ENCODE measurements at places on chromosomes 5 and 9.

GRCh38 chr9:121698627-121699570 lies 47.5 kb downstream of the DAB2IP start:
- no peak for DNase-seq

DNA sequence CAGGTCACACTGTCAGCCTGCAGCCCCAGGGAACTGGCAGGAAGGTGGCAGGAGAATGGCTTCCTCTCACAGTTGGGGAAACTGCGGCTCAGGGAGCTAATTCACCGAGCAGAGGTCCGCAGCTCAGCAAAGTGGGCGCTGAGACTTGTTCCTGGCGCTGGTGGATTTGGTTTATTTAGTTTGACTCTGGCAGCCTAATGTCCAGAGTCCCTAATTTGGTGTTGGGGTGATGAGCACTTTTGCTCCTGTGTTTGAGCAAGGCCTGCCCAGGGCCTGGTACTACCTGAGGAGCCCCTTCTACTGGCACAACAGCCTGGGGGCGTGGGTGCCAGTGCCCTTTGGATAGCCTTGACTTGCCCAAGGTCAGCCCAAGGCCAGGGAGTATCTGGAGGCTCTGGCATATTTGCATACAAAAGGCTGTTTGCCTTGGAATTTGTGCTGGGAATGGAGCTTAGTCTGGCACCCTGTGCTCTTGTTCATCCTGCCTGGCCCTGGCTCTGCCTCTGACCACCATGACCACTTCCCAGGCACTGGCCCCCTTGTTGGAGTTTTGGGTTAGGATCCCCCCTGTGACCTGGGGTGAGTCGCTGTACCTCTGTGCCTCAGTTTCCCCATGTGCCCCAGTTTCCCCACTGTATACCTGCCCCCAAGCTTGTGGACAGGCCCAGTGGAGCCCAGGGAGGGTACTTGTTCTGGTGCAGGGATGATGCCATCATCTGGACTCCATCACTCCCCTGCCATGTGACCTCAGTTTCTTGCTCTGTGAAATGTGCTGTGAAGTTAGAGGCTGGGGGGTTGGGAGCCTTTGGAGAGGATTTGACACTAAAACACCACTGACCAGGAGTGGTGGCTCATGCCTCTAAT lies 1.4 kb downstream of the SUSD3 start:
- DNase-seq: no peak

GRCh38 chr9:15304632-15305031 lies 2.4 kb downstream of the TTC39B start:
- DNase-seq: no peak

DNA sequence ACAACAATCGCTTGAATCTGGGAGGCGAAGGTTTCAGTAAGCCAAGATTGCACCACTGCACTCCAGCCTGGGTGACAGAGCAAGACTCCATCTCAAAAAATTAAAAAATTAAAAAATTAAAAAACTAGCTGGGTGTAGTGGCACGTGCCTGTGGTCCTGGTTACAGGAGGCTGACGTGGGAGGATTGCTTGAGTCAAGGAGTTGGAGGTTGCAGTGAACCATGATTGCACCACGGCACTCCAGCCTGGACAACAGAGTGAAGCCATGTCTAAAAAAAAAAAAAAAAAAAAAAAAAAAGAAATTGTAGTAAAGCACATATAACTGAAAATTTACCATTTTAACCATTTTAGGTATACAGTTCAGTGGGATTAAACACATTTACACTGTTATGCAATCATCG lies 13.1 kb upstream of the CCIN start:
- no peak for DNase-seq

DNA sequence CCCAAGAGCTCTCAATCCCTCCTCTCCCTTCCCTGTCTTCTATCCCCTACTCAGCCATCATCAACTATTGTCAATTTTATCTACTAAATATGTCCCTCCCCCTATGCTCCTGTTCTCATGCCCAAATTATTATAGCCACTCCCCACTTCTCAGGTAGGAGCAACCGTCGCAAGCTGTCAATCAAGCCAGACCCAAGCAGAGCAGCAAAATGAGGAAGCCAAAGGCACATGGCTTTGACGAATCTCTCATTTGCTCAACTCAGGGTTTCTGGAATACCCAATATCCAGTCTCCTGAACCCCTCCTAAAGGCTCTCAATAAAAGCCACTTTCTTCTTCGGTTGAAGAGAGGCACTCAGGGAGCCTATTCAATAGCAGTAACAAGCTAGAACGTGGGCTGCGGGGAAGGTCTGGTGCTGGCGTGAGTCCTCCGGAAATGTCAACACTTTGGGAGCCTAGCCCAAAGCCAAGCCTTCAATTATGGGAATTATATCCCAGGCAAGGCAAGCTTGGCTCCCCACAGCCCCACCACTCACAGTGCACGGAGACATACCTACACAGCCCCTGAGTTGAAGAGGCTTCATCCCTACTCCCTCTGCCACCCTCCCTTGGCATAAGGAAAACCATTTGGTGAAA lies 47.7 kb downstream of the SIL1 start:
- no peak for DNase-seq

GRCh38 chr9:95193067-95193466 lies 124.4 kb downstream of the FANCC start:
- DNase-seq: no peak

DNA sequence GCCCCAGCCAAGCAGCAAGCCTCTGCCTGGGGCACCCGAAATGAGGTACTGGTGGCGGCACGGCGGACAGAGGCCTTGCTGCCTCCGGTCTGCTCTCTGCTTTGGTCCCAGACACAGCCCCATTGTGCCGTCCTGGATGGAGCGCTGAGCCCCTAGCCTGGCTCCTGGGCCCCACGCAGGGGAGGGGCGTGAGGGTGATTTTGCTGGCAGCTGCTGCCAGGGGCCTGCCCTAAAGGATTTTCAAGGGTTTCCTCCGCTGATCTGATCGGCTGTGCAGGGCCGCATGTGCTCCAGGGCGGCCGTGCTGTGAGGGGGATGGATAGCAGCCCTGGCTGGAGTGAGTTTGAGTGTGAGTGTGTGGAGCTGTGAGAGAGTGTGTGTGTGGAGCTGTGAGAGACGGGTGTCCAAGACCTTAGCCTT lies 1.3 kb downstream of the GPSM1 start:
- no peak for DNase-seq

DNA sequence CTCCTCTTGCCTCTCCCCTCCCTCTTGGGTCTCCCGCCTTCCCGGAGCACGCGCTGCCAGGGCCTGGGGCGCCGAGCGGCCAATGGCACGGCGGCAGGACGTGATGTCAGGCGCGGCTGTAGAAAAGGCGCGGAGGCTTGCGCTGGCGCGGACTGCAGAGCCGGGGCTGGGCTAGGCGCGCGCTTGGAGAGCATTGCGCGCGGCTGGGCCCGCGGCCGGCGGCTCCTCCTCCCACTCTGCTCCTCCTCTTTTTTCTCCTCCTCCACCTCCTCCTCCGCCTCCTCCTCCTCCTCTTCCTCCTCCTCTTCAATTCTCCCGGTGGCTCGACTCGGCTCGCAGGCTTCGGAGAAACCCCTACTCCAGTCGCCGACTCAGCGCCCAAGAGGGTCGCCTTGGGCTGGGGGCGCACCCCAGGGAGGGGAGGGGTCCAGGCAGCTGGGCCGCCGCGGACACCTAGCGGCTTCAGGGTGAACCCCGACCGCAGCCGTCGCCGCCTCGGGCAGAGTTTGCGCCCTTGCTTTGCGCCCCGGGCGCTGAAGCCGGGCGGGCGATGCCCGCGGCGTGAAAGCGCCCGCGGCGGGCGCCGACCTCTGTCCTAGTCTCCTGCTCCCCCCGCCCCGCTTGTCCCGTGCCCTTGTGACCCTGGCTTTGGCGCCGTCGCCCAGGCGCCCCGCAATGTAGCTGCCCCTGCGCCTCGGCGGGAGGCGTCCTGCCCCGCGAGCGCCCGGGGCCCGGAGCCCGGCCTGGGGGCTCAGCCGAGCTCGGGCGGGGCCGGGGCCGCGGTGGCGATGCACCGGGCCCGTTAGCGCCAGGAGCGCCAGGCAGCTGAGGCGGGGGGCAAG lies at the start of gene LHX2:
Gene LHX2 (plus strand): TSS at position 309 of the 842 bp plus-strand sequence. CDS start 581 bp downstream, outside the sequence.
- peak; percentile 89 for DNase-seq

GRCh38 chr5:95768731-95769130 lies 37.6 kb downstream of the RHOBTB3 start:
- DNase-seq: no peak

GRCh38 chr5:50325237-50325832 lies 115.8 kb downstream of the EMB start:
- peak; percentile 1 for DNase-seq

- no peak for DNase-seq
Observed at GRCh38 chr5:108303611-108304010, 78.3 kb downstream of the FBXL17 start.

GRCh38 chr9:109092051-109092580 lies 27.6 kb downstream of the TMEM245 start:
- no peak for DNase-seq

- DNase-seq: no peak
Observed at GRCh38 chr9:92961627-92962302, 14.4 kb downstream of the FGD3 start.

DNA sequence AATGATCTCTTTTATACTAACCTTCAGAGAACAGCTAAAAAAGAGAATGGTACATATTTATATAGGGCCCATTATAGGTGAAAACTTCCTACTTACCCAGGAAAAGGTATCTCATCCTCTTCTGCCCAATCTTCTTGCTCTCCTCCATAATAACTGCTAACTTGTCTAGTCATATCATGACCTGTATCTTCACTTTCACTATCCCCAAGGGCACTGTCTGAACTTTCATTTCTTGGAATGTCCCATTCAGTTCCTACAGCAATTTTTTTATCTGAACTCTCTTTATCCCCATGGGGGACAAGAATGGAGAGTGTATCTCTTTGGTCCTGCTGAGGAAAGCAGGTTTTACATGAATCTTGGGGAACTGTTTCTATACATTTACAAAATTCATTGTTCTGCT lies 36.4 kb upstream of the RAPGEF6 start:
- no peak for DNase-seq

- DNase-seq: no peak
Observed at GRCh38 chr5:175343308-175343707, 100.7 kb downstream of the DRD1 start.

- DNase-seq: no peak
Observed at GRCh38 chr9:17339156-17339555, 204.3 kb downstream of the CNTLN start.

DNA sequence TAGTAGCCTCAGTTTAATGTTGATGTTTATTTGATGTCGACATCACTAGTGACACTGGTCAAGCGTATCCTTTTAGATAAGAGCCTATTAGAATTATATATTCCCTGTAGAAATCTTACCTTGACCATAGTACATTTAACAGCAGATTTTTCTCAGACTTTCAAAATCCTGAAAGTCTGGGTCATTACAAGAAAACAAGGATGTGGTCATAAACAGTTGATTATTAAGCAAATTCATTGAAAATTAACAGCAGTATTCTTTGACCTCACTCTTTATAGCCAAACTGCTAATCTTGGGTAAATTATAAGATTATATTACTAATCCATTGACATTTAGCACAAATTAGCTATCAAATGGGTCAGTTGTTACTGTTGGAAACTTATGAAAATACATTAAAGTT lies 83.4 kb downstream of the GHR start:
- no peak for DNase-seq

- no peak for DNase-seq
Observed at GRCh38 chr5:65068410-65068809, 299.7 kb downstream of the CWC27 start.

DNA sequence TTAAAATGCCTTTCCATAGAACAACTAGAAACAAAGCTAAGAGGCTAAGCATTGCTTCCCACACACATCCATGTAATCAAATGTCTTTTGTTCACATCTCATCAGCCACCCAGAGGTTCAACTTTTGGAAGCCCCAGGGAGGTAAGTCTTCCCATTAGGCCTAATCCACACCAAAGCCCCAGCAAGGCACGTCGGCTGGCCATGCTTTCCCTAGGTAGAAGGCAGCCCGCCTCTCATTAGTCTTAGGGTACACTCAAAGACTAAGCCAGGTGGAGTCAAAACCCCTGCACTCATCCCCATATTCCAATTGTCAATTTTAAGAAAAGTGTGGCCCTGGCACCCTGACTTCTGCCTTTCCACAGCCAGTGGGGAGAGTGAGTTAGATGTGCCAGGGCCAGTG lies 87.9 kb downstream of the ATPSCKMT start:
- no peak for DNase-seq

GRCh38 chr5:15010936-15011335 lies 139.4 kb upstream of the ANKH start:
- DNase-seq: no peak

- DNase-seq: no peak
Observed at GRCh38 chr5:122727112-122727541, 47.8 kb upstream of the SNX2 start.

- no peak for DNase-seq
Observed at GRCh38 chr9:72749276-72749675, 203.6 kb downstream of the ALDH1A1 start.

DNA sequence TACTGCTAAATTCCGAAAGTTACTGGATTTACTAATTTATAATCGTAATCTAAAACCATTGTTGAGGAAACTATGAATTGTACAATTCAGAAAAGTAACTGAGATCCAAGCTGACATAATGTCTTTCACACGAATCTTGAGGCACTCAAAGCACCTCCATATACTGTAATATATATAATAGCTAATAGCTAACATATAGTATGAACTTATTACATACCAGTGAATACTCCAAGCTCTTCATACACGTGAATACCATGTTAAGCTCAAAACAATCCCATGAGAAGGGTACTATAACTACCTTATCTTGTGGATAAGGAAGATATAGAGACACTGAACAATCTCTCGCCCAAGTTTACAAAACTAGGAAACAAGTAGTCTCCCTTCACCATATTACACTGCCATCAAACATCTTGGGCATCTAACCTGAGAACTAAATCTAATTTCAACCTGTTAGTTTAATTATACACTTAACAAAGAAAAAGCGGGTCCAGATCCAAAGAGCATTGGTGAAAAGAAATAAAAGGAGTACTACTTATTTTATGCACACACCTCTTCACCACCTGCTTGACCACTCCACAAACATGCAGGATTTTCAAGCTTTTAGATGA lies 1.0 kb downstream of the NUDCD2 start:
- no peak for DNase-seq

GRCh38 chr5:111169269-111169668 lies 54.9 kb upstream of the CAMK4 start:
- no peak for DNase-seq

- no peak for DNase-seq
Observed at GRCh38 chr5:159322180-159322579, 8.1 kb downstream of the IL12B start.

DNA sequence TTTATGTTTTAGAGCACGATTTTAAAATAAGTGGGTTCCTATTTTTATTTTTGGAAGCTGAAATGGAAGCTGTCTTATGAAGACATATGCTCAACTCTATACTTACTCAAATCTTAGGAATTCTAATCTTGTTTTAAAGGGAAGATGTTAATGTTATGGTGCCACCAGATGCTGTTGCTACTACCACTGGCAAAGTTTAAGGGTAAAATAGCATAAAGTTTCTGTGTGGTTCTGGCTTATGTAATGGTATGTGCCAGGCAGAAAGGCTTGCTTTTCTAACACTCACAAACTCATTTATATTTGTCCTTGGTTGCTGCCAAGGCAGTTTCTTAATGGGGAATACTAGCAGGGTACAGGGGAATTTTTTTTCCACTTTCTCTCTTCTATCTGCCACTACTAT lies 204.9 kb downstream of the ZSWIM6 start:
- DNase-seq: no peak

GRCh38 chr9:133368249-133368881 lies 7.5 kb downstream of the SURF4 start:
- DNase-seq: no peak
